ENCODE measurements at places on chromosomes 1 and 21. TPM values are rescaled to one million over a fixed set of nuclear protein-coding genes. Genes with fewer than 3 reads are reported as not detected.

The SLC25A34 gene
- 3.8 TPM for total RNA-seq

The GPR161 gene
- 0.32 TPM for total RNA-seq

The SLFNL1 gene
- 0.47 TPM for total RNA-seq

The CD1D gene
- 5.0 TPM for total RNA-seq

DNA sequence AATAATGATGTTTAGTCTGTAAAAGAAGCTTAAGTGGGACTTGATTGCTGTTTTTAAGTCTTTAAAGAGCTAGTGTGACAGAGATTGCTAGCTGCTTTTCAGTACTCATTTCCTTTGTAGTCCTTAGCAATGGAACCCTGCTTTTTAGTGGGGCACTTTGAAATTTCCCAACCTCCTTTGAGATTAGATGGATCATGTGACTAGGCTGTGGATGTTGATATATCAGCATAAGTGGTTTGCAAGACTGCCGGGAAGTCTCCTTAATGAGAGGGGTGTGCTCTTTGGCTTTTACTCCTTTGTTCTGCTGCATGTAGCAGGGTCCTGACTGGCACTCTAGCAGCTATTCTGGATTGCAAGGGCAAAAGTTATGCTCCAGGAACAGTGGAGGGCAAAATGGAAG lies 11.2 kb upstream of the RCOR3 start:
- no peak for DNase-seq

- DNase-seq = no peak
These were observed 88.8 kb upstream of the ARHGEF16 start for GRCh38 chr1:3365523-3366125.

GRCh38 chr1:227372726-227373130 lies 54.4 kb upstream of the CDC42BPA start:
- no peak for DNase-seq
